ENCODE measurements at places on chromosomes 12 and 14. TPM values are rescaled to one million over a fixed set of nuclear protein-coding genes. Genes with fewer than 3 reads are reported as not detected.

Gene BEGAIN
- 0.85 TPM for polyA plus RNA-seq

Gene VIPAS39
- 8.5 TPM for polyA plus RNA-seq

Gene ZNF705A
- polyA plus RNA-seq = not detected

Gene NID2
- polyA plus RNA-seq = 21.7 TPM

Gene AQP6
- polyA plus RNA-seq = 1.7 TPM

Gene DYRK4
- polyA plus RNA-seq = 21.1 TPM

Gene ST8SIA1
- 0.10 TPM for polyA plus RNA-seq

Gene GPRC5A
- 49.4 TPM for polyA plus RNA-seq
